Activated gamma-delta T cell (primary cell): ENCODE measurements at places on chromosomes 5 and 9.

DNA sequence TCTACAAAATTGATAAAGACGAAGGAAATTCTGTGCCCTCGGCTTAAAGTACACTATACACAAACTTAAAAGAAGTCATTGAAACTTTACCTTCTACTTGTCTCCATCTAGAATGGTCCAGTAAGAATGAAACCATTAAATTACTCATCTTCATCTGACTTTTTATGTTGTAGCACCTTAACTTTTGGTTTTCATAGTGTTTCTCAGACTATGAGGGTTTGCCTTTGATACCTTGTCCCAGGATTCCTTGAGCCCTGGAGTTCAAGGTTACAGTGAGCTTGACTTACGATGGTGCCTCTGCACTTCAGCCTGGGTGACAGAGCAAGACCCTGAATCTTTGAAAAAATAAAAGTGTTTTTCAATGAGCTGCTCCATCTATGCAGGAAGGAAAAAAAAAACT lies 132.2 kb downstream of the CDC42SE2 start:
- DNase-seq: no peak

DNA sequence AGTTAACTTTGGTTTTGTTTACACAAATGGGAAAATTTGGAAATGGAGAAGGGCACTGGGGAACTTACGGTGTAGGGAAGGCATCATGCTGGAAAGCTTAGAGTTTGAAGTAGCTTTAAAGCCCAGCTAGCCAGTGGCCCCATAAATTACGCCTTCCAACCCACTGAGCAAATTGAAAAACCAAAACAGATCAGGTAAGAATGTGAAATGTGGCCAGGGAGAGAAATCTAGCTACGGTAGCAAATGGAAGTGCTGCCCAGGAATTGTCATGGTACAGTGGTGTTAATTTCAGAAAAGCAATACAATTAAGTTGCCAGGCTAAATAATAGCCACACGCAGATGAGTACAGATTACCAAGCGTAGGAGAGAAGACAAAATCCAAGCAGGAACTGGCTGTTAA lies 654.8 kb downstream of the PRELID2 start:
- DNase-seq: no peak

DNA sequence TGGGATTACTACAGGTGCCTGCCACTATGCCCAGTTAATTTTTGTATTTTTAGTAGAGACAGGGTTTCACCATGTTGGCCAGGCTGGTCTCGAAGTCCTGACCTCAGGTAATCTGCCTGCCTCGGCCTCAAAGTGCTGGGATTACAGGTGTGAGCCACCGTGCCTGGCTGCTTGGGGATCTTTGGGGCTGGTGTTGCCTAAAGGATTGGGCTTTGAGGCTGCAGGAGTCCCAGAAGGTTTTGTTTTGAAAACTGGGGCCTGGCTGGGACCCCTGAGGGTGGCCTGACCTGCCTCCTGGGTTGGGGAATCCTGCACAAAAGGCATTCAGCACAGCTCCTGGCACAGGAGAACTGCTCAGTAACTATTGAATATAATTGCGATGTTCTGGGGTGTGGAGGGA lies 25.1 kb upstream of the SHB start:
- no peak for DNase-seq

DNA sequence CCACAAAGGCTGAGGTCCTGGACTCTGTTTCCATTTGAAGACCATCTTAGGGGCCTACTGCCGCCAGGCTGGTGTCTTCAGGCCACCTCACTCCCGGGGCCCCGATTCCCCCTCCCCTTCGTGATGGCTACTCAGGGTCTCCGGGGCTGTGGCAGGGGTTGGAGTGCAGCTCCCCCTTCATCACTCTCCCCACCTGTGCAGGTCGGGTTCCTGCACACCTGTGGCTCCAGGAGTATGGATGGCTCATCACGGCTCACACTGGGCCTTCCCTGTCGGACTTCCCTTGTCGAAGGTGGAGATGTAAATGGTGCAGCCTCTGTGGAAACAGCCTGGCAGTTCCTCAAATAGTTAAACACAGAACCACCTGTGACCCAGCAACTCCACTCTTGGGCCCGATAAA lies 11.9 kb downstream of the LCN9 start:
- no peak for DNase-seq

- no peak for DNase-seq
These were observed 281.4 kb downstream of the TUSC1 start for GRCh38 chr9:25396828-25397227.

- no peak for DNase-seq
These were observed 135.9 kb upstream of the MARCHF11 start for GRCh38 chr5:16315501-16315900.

GRCh38 chr5:101390151-101390908 lies 487.2 kb upstream of the ST8SIA4 start:
- no peak for DNase-seq

- DNase-seq: no peak
These were observed 151.0 kb upstream of the SLC24A2 start for GRCh38 chr9:19939734-19940278.

DNA sequence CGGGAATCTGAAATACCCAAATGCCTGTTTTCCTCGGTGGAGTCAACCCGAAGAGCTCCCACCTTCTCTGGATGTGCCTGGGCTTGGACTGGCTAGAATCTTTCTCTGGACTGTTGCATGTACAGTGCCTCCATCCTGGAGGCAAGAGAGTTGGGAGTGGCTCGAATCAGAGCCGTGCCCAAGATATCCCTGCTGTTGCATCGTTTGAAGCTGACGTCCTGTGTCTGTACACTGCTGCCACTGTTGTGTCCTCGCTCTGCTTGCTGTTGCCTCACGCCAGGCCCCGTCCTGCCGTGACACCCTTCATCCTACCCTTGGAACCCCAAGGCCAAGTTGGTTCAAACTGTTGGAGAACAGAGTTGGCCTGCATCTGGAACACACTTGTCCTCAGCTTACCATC lies 35.4 kb downstream of the FAXDC2 start:
- no peak for DNase-seq

- no peak for DNase-seq
These were observed 12.0 kb upstream of the ASS1 start for GRCh38 chr9:130432796-130433167.

- no peak for DNase-seq
These were observed 535.1 kb downstream of the ELAVL2 start for GRCh38 chr9:23290973-23291372.

DNA sequence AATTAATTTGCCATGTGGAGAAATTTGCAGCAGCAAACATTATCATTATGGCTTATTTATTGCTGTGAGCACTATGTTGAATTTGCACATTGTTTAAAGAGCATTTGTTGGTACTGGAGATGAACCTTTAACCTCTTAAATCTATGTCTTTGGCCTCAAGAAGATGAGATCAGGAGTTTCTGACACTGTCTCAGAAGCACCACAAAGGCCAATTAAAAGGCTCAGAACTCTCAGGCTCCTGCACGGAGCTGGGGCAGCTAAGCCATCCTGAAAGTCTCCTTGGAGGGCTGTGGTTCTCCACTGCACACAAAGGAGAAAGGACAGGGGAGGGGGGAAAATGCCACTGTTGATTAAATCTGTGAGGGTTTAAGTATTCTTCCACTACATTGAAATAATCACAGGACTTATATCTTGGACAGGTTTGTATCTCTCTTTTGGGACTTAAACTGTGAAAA lies 33.1 kb downstream of the ZNF366 start:
- no peak for DNase-seq

- no peak for DNase-seq
These were observed 61.2 kb upstream of the JAK2 start for GRCh38 chr9:4923580-4924544.

- DNase-seq: no peak
These were observed 43.9 kb downstream of the CCDC125 start for GRCh38 chr5:69288688-69289087.
